ENCODE measurements at places on chromosomes 2 and 18. TPM values are rescaled to one million over a fixed set of nuclear protein-coding genes. Genes with fewer than 3 reads are reported as not detected.

- no peak overlapping the region for H3K27ac ChIP-seq
- peaks cover 3% of the 10 kb centered on the region for H3K36me3 ChIP-seq
- H3K4me3 ChIP-seq, result peak overlapping the region; percentile 43
- H3K4me1 ChIP-seq, result no peaks in the 10 kb centered on the region
Observed at GRCh38 chr2:233354500-233354924, 218 bp downstream of the DGKD start.

GRCh38 chr2:219565130-219566080, 5.9 kb downstream of the OBSL1 start:
- H3K4me3 ChIP-seq, result peak overlapping the region; percentile 46
- no peaks in the 10 kb centered on the region for H3K27me3 ChIP-seq

DNA sequence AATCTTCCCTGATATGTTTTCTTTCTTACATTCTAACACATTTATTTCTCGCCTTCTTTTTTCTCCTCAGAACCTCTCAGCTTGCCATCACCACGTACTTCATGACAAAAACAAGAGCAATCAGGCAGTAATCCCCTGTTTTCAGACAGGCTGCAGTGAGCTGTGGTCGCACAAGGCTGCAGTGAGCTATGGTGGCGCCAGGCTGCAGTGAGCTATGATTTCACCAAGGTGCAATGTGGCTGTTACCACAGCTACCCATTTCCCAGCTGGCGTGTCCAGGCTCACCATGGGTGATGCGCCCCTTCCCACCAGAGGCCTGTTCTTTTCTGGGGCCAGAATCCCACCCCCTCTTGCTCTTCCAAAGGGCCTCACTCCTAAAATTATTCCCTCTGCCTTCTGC, 25.8 kb downstream of the TCF23 start:
- no peaks in the 10 kb centered on the region for H3K4me1 ChIP-seq
- H3K36me3 ChIP-seq, result no peaks in the 10 kb centered on the region
- no peak overlapping the region for H3K4me3 ChIP-seq
- no peaks in the 10 kb centered on the region for H3K27me3 ChIP-seq
- no peak overlapping the region for H3K27ac ChIP-seq

Gene MEIS1
- 0.31 TPM for total RNA-seq

Data from H9 (cell line).